ENCODE measurements at places on chromosomes 2 and 18.

GRCh38 chr2:86703704-86704361, 16.3 kb upstream of the RMND5A start:
- no peak for DNase-seq

GRCh38 chr2:102366406-102367112, 11.0 kb downstream of the IL18R1 start:
- no peak for DNase-seq

DNA sequence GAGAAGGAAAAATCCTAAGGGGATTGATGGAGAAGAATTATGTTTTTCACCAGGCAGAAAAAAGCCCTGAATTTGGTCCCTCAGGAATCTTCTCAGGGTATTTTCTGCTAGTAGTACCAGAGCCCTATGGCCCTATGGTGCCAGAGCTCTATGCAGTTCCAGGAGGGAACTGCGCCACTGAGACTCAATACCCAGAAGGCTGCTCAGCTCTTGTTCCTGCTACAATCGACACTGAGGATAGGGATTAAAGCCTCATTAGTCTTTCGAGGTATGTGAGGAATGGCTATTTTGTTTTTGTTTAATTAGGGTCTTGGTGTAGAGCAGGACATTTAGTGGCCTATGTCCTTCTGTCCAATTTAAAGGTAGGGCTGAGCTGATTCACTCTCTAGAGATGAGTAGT, 21.7 kb upstream of the PPP3R1 start:
- no peak for DNase-seq

- no peak for DNase-seq
These were observed 72.3 kb upstream of the CPO start for GRCh38 chr2:206867006-206867405.

- DNase-seq, result no peak
These were observed 2.5 kb upstream of the EGR4 start for GRCh38 chr2:73295751-73296400.

DNA sequence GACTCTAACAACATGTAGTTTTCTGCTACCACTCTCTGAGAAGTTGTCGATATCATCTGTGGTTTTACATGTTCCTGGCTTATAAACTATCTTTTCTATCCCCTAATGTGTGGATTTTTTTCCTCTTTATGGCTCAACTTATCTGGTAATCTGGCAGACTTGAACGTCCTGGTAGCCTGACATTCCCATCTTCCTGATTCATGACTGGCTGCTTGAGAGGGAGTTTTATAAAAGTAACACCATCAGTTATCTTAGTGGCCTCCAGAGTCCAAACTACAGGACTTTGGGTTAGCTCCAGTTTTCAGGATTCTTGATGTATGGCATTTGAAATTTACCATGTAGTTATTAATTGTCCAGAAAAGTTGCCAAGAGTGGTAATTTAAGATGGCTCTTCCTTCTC, 174.0 kb upstream of the GULP1 start:
- DNase-seq, result no peak

DNA sequence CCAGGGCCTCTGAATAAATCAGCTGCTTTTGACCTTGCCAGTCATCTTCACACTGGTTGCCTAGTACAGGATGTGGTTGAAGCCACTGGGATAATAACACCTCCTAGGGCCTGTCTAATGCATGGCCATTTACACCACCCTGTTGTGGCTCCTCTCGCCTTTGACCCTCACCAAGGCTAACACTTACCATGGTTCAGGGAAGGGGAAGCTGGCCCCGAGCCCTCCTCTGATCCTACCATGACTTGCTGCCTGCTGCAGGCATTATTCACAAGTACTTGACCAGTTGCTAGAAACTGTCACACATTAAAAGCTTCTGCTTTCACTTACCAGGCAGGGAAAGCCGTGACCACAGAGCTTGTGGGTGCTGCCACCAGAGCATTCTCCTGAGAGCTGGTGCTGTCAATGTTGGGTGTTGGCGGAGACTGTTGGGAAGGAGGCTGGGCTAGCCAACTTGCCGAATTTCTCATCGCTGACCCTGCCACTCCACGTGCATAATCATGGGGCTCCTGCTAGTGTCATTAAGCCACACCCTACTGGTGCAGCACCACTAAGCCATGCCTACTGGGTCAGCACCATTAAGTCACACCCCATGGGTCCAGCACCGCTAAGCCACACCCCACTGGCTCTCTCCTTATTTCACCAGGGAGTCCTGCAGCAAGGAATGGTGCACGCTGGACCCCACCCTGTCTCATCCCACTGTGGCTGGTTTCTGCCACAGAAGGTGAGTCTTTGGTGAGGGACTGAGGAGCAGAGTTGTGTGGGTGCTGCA, 47.0 kb upstream of the TTC39C start:
- DNase-seq, result no peak

DNA sequence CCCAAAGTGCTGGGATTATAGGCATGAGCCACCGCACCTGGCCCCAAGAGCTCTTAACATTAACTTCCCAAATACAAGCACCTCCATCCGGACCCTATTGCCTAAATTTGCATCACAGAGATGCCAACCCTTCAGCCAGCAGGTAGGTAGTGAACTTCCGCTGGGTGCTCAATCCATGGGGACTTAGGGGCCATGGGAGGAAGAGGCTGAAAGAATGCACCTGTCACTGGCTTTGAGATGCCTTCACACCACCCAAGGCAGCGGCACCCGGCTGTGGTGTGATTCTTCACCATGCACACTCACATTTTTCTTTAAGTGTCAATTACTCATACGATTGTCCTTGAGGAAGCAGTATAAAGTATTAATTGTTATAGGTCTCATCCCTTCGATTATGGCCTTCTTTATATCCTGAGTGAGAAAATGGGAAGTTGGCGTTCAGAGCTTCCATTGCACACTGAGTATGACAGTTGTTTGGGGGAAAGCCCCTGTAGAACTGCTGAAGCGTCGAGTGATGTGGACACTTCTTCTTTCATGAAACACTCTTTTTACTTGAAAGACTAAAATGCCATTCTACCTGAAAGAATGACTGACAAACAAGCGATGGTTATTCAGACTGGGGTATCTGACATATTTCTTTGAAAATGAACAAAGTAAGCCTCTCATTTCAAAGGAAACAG, 51.8 kb upstream of the BIN1 start:
- DNase-seq, result no peak

DNA sequence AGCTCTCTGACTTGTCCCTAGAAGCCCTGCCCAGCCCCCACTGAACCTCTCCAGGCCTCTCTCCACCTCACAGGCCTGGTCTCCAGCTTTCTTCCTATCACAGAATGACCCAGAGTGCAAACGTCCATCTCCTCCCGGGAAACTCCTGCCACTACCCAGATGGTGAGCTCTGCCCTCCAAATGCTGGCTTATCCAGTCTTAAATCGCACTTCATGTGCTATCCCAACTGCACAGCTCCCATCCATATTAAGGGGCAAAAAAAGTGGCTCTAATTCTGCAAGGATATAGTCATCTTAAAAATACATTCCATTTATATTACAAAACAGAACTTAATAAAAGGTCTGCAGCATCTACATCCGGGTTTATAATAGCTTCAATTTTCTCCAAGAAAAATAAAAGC, 70.8 kb upstream of the CDC42EP3 start:
- DNase-seq, result peak; percentile 71

- DNase-seq, result peak; percentile 44
These were observed 357.3 kb downstream of the ZEB2 start for GRCh38 chr2:144162652-144163051.

- no peak for DNase-seq
These were observed 264.4 kb upstream of the FIGN start for GRCh38 chr2:164000176-164000575.

Data from WERI-Rb-1 (cell line).